ENCODE measurements at places on chromosomes 16 and 17.

DNA sequence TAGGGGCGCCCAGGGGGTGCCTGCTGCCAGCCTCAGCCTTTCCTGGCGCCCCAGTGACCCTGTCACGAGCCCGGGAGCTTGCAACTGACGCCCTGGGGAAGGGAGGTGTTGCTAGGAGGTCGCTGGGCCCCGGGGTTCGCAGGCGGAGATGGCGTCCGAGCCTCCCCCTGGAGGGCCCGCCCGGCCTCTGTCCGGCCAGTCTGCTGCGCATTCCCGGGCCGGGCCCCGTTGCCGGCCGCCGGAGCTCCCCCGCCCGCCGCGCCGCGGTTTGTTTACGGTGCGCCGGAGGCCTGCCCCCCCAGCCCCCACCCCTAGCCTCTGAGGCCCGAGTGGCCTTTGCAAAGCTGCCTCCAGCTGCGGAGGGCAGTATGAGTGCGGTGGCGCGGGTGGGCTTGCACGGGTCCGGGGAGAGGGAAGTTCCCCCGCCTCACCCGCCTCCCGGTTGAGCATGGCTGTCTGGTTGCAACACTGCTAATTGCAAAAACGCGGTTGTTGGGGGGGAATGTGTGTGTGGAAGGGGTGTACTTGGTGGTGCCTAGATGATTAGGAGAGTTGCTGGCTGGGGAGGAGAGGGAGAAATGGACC lies 514 bp downstream of the THRA start:
- no peak for DNase-seq

- DNase-seq: no peak
Measured at GRCh38 chr16:59385959-59386358, 651.8 kb upstream of the GOT2 start.

DNA sequence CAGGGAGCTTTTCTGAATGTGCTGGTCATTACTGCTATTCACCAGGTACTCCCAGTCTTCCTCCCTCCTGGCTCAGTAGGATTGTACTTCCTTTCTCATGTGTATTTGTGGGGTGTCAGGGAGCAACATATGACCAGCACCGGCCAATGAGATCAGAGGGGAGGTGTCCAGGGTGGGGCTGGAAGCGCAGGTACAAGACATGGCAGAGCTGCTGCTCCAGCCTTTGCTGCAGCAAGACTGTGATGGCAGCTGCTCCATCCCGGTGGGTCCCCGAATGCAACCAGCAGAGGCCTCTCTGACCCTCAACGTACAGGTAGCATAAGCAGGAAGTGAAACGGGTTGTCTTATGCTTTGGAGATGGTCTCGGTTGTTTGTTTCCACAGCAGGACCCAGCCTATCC lies 53.8 kb upstream of the CACNG5 start:
- no peak for DNase-seq

- no peak for DNase-seq
Measured at GRCh38 chr17:8724451-8724850, 20.2 kb downstream of the CCDC42 start.

DNA sequence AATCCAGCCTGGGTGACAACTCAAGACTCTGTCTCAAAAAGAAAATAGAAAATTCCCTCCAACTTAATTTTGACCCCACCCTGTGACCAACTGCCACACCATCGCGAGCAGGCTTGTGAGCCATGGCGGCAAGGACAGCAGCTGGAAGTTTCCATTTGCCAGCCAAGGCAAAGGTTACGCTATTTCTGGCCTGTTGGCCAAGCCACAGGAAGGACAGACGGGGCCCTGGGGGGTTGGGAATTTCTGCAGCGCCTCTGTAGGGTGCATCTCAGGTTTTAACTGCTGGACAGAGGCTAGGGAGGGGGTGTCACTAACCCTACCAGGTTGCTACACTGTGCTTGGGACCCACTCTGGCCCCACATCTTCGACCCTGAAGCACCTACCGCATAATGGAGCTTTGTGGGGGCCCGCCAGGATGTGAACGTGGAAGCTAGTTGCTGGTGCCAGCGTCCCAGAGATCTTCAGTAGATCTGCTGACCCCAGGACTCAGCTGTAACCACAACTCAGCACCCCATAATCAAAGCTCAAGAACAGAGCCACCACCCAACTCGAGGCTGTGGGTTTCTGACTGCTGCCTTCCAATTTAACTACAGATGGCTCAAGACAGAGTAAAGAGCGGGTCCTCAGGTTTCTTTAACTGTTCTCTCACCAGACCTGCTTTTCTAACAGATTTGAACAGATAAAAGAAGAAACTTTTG lies 10.9 kb downstream of the KIFC3 start:
- no peak for DNase-seq
